ENCODE measurements at places on chromosomes 5 and 9.

DNA sequence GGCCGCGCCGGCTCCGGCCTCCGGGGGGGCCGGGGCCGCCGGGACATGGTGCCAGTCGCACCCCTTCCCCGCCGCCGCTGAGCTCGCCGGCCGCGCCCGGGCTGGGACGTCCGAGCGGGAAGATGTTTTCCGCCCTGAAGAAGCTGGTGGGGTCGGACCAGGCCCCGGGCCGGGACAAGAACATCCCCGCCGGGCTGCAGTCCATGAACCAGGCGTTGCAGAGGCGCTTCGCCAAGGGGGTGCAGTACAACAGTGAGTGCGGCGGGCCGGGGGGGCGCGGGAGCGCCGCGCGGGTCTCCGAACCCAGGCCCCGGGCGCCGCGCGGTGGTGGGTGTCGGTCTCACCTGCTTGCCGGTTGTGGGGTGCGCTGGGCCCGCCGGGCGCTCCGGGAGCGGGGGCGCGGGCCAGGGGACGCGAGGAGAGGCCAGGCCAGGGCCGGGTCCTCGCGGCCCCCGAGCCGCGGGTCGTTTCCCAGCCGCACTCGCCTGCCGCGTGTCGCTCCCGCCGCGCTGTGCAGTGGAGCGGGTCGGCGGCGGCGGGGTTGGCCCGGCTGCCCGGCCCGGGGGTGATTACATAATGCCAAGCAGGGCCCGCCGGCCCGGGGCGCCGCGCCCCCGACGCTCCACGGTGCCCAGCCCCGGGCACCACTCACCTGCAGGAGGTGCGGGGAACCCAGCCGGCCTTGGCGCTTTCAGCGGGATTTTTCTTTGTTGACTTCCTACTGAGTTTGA, 492 bp downstream of the RABL6 start:
- no peak for DNase-seq

- DNase-seq: no peak
These were observed 7.2 kb upstream of the ZDHHC12 start for GRCh38 chr9:128731093-128731492.

- no peak for DNase-seq
These were observed 167.3 kb downstream of the HTR1A start for GRCh38 chr5:63794979-63795378.

DNA sequence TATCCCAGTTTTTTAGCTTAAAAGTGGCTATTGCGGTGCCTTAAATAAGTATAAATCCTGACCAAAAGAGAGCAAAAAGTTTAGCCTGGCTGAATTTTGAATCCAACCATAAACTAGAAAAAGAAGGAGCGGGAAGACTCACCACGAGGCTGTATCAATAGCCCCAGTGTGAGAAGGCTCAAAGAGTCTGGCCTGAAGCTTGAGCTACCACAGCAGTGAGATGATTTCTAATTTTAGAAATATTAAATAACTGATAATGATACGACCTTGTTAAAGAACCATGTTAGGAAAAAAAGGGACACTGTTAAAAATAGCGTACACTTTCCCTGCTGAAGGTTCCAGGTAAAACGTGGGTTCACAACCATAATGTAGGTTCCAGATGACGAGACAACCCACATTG, 134.1 kb upstream of the ZNF462 start:
- DNase-seq: no peak

DNA sequence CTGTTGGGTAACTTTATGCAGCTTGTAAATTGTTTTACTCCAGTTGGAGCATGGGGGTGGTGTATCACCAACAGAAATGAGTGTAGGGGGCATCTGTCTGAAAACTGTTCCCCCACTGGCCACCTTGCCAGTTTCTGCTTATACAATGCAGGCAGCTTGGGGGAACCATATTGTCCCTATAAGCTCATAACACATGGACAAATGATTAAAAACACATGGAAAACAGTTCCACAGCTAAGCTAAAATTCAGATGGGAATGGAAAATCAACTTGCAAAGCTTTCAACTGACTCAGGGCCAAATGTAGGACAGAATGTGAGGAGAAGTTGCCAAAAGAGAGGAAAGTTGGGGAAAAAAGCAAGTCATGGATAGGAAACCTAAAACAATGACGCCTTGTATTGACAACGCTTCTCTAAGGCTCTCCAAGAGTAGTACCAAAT, 7.9 kb upstream of the CER1 start:
- DNase-seq: no peak

- no peak for DNase-seq
These were observed 11.7 kb downstream of the KCNV2 start for GRCh38 chr9:2729003-2729402.

DNA sequence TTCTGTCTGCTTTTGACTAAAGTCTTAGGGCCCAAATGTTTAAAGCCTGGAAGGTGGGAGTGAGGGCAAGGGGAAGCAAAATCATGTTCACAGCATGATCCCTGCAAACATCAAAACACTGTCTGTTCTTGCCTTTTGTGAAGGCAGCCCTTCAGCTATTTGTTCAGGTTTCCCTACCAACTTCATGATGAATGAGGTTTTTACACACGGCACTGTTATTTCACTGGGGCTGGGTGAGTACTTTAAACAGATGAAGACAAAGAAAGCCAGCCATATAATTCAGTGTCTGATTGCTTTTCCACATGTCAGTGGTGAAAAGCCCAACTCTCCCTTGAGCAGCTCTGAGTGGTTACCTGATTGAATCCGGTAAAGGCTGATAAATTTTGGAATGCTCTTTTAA, 224.7 kb upstream of the GRAMD2B start:
- no peak for DNase-seq

DNA sequence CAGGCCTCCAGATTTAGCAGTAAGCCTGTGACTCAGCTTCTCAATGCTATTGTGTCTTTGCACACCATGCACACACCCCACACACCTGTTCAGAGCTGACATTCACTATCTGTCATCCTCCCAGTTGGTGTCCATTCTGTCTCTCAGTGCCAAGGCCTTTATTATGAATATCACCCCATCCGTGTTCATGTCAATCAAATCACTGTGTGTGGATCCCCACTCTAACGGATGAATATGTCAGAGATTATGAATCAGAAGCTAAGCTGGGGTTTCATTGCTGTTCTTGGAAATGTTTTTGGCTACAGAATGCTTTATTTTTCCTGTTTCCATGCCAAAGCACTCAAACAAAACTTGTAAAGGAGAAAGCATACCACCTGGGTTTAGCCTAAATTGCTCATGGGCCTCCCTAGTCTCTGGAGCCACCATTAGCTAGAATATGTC, 9.4 kb upstream of the MAMDC2 start:
- no peak for DNase-seq

GRCh38 chr5:163813900-163814299, 308.5 kb downstream of the MAT2B start:
- DNase-seq: no peak

DNA sequence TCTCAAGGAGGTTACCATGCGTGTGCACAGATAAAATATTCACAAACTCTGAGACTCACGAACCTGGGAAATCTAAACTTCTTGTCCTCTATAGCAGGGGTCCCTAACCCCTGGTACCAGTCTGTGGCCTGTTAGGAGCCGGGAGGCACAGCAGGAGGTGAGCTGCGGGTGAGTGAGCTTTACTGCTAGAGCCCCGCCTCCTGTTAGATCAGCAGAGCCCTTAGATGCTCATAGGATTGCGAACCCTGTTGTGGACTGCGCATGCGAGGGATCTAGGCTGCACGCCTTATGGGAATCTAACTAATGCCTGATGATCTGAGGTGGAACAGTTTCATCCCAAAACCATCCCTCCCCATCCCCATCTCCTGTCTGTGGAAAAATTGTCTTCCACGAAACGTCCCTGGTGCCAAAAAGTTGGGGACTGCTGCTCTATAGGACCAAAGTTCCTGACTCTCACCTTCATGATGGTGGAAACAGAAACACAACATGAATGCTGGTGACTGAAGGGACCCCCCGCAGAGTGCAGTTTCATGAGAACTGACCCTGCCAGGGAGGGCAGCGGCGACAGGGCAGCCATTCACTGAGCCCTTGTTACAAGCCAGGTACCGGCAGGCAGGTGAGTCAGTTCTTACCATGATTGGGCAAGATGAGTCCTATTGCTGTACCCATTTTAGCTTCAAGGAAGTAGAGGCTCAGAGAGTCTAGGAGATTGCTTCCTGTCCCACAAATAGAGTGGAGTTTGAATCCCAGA, 181.9 kb downstream of the RGS3 start:
- no peak for DNase-seq

GRCh38 chr9:131799177-131799823, 59.4 kb upstream of the RAPGEF1 start:
- DNase-seq: no peak

DNA sequence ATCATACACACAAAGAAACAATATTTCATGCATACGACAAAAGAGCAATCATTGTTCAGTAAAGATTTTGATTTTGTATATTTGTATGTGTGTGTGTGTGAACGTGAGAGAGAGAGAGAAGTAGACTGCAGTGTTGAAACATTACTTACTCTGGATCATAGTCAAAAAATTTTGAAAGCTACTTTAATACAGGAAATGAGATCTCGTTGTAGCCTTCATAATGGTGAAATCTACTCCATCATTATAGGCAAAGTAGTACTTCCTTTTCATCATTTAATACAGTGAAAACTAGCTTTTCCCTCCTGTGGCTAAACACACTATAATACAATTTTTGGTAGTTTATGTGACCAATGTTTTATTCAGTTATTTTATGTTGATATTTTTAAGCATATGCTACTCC, 1427.7 kb upstream of the C9orf72 start:
- no peak for DNase-seq

GRCh38 chr9:126763130-126763764, 41.6 kb upstream of the ZBTB43 start:
- DNase-seq: no peak

GRCh38 chr5:113937301-113937700, 423.8 kb downstream of the YTHDC2 start:
- no peak for DNase-seq

GRCh38 chr5:133821889-133822288, 146.5 kb downstream of the C5orf15 start:
- no peak for DNase-seq

DNA sequence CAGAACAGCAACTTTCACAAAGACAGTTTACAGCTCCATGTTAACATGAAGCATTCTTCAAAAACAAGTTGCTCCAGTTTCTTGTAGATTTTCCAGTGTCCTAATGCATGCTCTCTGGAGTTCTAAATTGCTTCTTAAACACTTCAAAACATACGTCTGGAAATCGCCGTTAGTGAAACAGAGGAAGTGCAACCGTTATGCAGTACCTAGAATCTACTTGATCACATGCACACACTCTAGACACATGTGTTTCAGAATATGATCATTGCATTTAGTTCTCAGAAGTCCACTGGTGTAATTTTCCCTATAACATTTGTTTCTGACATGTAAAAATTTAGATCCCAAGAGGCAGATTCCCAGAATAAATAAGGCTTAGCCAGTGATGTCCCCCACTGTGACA, 41.1 kb upstream of the RUFY1 start:
- no peak for DNase-seq

- no peak for DNase-seq
These were observed 310.0 kb downstream of the ASTN2 start for GRCh38 chr9:117104716-117105495.

DNA sequence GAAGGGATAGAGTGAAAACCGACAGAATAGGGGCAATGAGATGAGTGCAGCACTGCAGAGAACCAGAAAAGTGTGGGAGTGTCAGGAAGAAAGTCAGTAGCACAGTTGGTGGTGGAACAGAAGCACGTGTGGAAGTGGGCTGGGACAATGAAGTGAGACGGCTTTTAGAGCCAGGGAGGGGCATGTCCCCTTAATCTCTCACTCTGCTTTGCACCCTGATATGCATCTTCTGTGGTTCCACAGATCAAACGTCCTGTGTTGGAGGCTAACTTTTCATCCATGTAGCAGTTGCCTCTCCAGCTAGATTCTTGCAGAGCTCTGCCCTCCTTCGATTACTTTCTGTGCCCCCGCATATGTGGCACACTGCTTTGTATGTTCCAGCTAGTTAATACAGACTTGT, 163.6 kb downstream of the DOCK8 start:
- DNase-seq: no peak

DNA sequence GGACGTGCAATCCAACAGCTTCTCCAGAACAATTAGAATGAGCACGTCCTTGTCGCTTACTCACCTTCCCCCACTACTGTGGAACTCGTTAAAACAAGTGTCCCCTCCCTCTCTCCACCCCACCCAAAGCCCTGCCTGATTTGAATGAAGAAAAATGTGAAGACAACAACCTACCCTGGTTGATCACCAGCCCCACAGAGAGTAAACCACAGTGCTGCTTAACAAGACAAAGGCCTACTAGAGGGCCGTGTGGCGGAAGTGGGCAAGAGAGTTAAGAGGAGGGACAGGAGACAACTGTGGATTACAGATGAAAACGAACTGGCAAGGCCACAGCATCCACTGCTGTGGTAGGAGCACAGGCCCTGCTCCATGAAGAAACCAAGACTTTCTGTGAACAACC, 51.1 kb downstream of the CDK5RAP2 start:
- no peak for DNase-seq

- no peak for DNase-seq
These were observed 66.9 kb downstream of the EBF1 start for GRCh38 chr5:159032656-159033350.

DNA sequence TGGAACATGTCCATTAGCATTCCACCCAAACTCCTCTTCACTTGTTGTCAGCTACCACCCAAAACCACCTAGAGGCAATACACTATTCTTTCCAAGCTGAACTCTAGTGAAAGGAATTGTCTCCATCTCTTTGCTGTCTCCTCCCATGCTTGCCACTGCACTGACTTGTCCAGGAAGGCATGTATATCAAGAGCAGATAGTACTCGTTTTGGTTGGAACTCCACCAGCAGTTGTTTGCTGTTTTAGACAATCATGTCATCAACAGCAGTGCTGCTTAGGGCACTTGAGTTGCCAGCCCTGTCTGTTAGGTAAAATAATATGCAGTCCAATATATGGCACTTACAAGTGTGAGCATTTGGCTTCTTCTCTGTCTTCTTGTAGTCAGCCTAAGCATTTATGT, 80.0 kb upstream of the SAP30L start:
- DNase-seq: no peak

GRCh38 chr9:122008559-122008958, 84.5 kb downstream of the TTLL11 start:
- DNase-seq: no peak

DNA sequence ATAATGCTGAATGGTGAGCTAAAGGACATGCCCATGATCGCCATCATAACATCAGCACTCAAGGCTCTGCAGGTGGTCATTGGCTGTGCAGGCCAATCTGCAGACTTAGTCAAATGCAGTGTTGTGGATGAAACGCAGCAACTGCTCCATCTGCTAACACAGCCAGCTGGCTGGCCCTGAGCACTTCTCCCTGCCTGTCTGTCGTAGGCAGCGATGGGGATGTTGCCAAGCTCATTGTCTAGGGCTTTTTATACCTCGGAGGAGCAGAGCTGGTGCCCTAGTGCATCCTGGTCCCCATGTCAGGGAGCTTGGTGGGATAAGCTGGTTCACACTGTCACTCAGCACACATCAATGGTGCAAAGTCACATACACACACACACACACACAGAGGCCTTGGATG, 189.4 kb downstream of the TENT4A start:
- DNase-seq: no peak

GRCh38 chr9:20884985-20885593, 146.4 kb downstream of the HACD4 start:
- DNase-seq: no peak

- no peak for DNase-seq
These were observed 45.9 kb upstream of the APC start for GRCh38 chr5:112691758-112692157.

GRCh38 chr9:95120781-95121370, 196.6 kb downstream of the FANCC start:
- no peak for DNase-seq

Measured in GOT3 (cell line).